GM04504 (cell line): ENCODE measurements at places on chromosomes 2 and 18.

DNA sequence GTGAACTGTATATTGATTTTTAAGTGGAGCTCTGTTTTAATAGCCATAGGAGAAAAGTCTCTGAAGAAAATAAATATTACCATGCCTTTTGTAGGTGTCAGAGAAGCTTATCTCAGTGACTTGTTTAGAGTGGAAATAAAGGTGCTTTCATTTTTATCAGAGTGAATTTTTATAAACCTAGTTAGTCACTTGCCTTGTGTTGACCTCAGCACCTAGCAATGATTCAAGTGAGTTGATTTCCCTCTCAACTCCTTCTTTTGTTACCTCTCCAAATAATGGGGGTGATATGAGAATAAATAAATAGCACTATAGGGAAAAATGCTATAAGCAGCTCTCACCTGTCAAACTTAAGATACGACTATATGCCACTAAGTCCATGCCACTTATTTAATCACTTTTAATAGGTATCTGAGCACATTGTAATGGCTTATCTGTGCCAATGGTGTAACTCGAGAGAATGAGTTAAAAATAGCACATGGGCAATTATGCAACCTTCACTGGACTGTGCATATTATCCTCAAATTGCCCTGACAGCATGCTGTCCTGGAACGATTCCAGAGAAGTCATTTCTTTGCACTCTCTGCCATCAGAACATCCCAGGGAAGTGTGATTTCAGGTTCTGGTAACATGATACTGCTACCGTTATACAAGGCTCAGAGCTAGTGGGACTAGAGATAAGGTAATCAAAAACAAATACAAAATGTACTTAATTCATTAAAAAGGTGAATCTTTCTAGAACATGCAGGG is 290.8 kb downstream of the CCDC85A start:
- DNase-seq: peak; percentile 67

DNA sequence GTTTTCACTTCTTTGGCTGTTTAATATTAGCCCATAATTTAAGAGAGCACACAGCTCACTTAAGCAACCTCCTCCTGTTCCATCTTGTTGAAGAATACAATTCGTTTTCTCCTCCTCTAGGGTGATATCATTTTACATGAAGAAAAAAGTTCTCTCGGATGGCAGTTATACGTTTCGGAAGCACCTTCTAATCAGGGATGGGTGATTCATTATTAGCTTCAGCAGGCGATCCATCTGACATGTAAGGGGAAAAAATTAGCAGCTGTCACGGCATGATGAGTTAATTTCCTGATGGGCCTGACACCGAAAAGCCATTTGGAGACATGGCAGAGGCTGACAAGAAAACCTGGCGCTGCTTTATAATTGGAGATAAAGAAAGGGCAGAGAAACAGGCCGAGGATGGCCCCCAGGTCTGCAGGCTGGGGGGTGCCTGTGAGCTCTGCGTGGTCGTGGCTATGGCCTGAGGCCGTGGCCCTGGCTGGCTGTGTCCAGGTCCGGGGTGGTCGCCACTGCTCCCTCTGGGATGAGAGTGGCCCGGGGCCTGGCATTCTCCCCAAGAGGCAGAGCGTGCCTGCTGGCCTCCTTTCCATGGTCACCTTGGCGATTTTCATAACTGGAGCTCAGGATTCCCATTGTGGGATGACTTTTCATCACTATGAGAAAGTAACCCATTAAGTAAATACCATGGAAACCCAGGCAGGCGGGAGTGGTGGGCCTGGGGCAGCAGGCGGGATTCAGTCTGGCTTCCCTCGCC is 140.1 kb downstream of the PTGR3 start:
- no peak for DNase-seq

DNA sequence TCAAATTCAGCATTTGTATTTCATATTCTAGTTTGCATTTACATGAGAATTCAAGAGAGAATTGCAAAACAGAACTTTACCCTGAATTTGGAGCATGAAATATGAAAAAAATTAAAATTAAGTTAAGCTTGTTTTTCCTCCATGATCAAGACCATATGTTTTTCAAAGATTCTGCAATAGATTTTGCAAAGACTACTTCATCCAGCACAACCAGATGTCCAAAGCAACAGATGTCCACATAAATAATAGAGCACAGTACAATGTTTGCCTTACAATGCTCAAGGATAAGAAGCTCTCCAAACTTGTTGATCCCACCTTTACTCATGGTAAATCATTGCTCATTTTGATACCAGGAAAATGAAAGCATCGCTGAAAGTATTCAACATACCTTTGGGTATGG is 25.6 kb downstream of the FAP start:
- DNase-seq: no peak

GRCh38 chr2:86633155-86633651 is 9.5 kb upstream of the RNF103 start:
- DNase-seq: no peak

- no peak for DNase-seq
These were observed 254.4 kb upstream of the NCKAP5 start for GRCh38 chr2:133822517-133823225.

- DNase-seq: no peak
These were observed 40.1 kb downstream of the KCMF1 start for GRCh38 chr2:85011098-85011497.

DNA sequence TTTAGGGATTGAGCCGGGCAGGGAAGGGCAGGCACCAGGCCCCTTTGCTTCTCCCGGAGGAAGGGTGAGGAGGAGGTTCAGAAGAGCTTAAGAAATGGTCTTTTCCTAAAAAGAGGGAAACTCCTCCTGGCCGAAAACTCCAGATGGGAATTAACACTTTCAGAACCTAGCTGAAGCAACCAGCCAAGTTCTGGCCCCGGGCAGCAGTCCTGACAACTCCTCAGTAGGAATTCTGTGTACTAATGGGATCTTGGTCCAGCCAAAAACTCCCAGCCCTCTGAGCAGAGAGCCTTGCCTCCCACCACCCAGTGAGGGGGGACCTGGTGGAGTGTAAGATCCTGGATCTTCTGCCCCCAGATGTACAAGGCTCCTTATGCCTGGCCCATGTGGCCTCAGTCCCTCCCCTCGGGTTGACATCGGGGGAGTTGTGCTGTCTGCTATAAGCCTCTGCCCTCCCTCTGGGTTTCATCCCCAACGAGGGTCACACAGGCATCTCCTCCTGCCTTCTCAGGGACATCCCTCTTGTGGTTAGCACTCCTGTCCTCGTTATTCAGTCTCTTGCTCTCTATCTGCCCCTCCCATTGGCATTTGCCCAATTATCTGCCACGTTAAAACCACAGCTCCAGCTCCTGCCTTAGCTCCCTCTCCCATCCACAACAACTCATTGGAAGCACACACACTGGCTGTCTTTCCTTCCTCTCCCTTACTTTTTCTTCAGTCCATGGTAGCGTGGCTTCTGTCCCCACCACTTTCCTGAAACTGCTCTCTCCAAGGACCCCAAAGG is 184.6 kb downstream of the CYP26B1 start:
- DNase-seq: no peak

DNA sequence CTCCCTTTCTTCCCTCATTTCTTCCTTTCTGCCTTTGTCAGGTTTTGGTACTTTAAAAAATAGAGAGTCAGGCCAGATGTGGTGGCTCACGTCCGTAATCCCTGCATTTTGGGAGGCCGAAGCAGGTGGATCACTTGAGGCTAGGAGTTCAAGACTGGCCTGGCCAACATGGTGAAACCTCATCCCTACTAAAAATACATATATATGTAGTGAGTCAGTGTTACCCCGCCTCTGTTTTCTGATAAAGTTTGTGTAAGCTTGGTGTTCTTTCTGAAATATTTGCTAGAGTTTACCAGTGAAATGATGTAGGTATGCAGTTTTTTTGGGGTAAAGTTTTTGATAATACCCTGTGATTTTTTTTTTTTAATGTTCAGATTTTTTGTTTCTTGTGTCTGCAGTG is 58.8 kb downstream of the DGKD start:
- DNase-seq: no peak

DNA sequence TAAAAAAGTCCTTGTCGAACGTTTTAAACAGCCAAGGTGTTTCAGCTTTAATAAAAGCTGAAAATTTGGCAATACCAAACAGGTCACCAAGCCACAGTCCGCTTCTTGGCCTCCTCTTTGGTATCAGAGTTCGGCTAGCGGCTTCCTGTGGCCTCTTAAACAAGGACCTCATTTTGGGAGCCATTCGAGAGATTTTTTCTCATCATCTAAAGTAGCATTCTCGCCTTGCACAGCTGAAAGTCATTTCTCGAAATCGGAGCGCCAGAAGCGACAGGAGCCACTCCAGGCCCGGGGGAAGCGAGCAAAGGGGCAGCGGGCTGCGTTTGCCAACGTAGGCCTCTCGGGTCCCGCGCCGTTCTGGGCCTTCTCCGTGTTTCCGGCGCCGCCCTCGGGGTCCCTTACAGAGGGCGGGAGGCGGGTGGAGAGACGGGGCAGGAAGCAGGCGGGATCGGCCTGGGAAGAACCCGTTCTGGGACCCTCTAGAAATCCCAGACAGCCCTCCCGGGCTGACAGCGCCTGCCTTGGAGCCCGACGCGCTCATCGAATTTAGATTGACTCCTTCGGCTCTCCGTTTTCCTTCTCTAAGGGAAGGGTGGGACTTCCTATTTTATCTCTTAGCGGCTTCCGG is 522 bp upstream of the ZNF407 start:
- peak; percentile 55 for DNase-seq

DNA sequence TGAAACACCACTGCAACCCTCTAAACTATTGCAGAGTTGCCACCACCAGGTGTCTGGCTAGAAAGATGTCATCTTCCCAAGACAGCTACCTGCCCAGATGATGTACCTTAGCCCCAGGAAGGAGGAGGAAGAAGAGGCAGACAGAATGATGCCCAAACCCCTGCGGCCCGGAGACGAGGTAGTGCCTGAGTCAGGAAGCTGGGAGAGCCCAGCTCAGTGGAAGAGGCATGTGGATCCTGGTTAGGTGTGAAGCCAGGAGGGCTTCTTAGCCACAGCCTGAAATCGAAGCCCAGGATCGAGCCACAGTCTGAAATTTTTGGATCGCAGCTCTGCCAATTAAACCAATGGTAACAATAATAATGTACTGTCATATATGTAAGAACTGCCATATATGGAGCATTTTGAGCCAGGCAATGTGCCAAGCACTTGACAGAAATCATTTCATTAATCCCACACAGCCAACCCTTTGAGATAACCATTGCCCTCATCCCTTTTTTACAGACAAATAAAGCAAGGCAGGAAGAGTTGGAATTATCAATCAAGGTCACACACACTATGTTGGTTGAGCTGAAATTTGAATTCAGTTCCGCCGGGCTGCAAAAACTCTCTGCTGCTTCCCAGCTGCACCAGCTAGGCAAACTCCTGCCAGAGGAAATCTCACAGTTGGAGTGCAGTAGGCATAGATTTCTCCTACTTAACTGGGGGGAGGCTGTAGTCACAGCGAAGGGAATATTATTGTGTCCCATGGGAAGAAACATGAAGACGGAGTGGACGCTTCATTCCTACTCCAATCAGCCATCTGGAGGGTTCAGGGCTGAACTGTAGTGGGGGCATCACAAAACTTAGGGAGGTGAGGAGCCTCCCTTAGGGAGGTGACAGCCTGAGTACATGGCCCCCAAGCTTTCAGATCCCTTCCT is 19.4 kb upstream of the CYP1B1 start:
- DNase-seq: no peak

DNA sequence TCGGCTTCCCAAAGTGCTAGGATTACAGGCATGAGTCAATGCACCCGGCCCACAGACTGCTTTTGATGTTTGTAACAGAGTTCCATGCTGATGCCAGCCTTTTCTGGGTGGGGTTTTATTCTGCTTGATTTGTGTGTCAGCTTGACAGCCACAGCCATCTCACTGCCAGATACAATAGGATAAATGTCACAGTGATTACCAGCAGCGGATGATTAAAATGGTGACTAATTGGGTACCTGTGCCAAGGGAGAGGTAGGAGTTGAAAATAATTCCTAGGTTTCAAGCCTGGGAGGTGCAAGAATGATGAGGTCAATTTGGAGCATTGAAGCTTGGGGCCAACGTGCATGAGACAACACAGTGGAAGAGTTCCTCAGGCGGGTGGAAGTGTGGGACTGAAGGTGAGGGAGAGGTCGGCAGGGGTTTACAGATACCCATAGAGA is 39.4 kb downstream of the SH2D6 start:
- DNase-seq: peak; percentile 46

DNA sequence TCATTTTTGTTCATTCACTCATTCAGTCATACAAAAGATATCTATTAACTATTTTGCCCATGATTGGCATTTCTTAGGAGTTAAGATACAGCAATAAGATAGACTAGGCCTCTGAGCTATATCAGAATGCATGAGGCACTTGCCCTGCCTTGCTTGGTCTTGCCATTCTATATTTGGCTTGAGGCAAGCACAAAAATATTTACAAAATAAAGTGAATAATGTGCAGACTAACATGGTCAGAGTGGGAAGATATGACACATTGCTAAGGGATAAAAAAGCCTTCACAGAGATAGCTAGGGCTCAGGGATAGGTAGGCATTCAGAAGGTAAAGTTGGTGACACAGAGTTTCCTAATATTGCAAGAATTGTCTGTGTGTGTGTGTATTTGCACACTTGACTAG is 75.0 kb upstream of the MMADHC start:
- no peak for DNase-seq

DNA sequence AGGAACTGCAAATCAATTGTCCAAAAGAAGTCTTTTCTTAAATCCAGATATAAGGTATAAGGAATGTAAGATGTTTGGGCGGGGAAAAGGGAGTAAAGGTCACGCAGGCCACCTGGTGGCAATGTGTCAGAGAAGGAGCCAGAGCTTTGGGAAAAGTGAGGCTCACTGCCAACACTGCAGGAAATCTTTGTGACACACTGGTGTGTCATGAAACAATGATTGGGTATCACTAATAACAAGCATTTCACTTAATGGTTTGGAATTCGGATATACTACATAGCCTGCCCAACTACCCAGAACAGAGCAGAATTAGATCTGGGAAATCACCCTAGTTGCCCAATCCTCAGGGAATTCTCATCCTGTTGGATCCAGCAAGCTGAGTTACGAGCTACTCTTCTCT is 61.0 kb downstream of the RBMS1 start:
- no peak for DNase-seq

GRCh38 chr2:230161184-230161583 is 58.6 kb downstream of the SP110 start:
- peak; percentile 14 for DNase-seq

DNA sequence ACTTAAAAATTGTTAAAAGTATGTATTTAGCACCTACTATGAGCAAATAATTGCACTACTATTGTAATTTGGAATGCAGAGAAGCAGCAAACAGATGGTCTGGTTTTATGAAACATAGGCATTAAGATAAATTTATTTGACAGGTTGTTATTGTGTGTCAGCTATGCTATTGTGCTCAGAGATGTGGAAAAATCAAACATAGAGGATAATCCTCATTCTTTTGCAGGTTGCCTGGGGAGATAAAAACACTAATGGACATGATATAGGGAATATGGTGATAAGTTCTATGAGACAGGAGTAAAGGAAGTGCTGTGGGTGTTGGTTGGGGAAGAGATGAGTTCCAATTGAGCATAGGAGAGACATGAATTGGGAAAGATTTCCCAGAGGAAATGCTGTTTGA is 71.3 kb downstream of the PPP1R1C start:
- DNase-seq: no peak

DNA sequence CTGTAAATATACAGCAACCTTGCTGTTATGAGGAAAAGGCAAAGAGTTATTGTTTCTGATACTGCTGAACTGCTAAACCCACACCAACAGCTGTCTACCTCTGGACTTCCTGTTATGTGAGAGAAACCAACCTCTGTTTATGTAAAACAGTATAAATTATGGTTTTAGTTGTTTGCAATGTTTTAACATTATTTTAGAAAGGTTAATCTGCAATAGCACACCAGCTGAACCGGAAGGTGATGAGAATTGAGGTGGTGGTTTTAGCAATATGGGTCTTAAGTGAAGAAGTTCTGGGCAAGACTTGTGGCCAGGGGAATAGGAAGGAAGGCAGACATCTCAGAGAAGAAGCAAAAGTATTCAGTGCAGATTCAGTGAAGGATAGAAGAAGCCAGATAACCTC is 237.8 kb downstream of the PLCL1 start:
- no peak for DNase-seq
